ENCODE measurements at places on chromosomes 7 and 10.
A peak's percentile ranks its signal among the peaks of the same experiment; 100 is the strongest.

GRCh38 chr7:17207220-17207619 is 91.2 kb upstream of the AHR start:
- no peak for DNase-seq

DNA sequence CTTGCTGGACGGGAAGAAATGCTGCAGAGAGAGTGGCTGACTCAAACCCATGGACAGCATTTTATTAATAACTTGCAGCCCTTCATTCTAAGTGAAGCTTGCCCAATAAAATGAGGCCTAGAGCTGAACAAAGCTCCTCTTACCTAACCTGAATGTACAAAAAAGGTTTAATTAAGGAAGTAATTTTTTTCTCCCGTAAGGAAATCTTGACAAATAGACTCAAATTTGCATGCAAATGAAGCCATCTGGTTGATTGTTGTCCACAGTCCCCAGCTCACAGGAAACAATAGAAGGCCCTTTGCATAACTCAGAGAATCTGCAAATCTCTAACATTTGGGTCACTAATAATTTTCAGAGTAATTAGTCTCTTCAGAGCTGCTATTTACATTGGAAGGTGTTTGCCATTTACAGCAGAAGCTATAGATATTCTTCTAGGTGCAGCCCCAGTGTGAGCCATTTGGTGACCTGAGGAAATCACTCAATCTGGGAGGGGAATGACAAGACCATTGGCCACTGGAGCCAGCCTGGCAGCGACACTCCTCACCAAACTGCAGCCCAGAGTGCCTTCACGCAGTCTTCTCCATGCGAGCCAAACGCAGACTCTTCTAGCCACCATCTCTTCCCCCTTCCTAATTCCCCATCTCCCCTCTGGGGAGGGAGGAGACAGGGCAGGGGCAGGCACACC is 483.0 kb upstream of the C7orf33 start:
- no peak for DNase-seq

DNA sequence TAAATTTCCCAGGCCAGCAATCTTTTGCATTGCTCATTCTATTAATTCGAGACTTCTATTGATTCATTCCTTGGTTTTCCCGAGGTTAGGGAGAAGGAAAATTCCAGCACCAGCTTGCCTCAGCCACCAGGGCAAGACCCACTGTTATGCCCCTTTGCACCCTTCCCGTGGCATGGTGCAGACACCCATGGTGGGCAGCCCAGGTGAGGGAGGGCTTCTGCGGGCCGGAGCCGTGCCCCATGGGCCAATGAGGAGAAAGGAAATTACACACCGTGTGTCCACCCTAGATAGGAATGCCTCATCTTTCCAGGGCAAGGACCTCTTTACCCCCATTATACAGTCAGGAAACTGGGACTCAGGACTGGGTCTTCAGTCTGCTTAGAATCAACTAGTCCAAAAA is 4.5 kb upstream of the GRID1 start:
- no peak for DNase-seq

GRCh38 chr10:102997998-102998397 is 79.9 kb downstream of the CNNM2 start:
- no peak for DNase-seq

DNA sequence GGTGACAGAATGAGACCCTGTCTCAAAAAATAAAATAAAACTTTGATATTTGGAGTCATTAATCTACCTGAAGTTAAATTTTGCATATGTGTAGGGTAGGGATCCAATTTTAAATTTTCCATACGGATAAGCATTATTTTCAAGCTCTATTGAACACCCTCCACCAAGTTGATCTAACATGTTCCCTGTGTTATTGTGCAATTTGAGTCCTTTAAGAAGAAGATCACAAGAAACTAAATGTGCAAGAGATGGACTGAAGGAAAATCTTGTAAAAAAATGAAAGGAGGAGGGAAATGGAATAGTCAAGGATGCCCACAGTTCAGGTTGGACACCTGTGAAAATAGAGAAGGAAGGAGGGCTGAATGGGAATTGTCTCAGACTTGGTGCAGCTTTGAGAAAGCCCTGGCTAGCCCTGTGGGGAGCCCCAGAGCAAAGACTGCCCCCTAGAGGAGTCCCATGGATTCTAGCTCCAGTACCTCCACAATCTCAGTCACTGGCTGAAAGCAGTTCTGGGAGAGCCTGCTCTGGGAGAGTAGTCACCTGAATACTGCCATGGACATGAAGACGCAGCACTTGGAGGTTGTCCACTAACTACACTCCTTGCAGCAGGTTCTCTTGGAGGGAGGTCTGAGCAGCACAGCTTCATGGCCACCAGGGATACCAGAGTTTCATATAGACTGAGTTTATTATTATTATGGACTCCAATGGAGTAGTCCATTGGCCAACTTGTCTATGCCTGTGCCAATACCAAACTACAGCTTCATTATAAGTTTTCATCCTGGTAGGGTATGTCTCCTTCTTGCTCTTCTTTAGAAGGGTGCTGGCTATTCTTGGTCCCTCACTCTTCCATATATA is 5.7 kb upstream of the TIAL1 start:
- DNase-seq = no peak

DNA sequence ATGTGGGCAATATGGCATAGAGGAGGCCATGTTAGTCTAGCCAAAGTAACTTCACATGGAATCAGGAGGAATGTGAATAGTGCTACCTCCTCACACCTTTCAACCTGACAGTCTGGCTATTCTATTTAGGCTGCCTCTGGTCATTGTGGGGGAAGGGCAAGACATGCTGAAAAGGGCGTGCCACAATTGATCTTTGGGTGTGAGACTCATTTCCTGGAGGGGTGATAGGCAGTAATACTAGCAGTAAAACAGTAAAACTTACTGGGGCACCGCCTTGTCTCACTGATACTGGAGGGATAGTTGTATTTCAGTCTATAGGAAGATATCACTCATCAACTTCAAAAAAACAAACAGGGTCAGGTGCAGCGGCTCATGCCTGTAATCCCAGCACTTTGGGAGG is 88.7 kb downstream of the TMEM168 start:
- no peak for DNase-seq

GRCh38 chr10:129090618-129091366 is 376.2 kb upstream of the MGMT start:
- DNase-seq = peak; percentile 69
